ENCODE measurements at places on chromosomes 6 and 20.
A peak's percentile ranks its signal among the peaks of the same experiment; 100 is the strongest.

DNA sequence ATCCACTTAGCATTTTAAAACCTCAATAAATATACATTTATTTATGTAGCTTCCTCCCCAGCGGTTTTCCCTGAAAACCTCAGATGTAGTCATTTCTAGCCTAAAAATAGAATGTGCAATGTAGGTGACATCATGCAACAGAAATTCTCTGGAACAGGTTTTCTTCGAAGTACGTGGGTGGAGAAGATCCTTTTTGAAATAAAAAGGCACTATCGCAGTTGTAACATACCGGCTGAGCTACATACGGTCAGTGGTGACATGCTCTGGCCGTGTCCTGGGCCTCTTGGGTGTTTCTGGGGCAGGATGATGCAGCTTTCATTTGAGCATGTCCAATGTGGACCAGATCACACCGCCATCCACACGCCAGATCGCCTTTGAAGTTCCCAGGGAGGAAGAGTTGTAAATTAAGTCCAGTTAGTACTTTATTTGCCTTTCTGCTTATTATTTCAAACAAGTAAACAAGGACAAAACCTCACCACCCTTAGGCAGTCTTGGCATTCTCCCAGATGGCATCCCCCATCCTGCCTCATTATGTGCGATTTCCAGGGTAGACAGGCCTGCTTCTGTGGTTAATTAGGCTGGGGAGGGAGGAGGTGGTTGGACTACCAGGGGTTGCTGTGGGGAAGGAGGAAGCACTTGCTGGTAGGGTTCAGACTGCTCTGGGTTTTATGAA, 109.5 kb upstream of the CLDN20 start:
- peak; percentile 48 for DNase-seq

DNA sequence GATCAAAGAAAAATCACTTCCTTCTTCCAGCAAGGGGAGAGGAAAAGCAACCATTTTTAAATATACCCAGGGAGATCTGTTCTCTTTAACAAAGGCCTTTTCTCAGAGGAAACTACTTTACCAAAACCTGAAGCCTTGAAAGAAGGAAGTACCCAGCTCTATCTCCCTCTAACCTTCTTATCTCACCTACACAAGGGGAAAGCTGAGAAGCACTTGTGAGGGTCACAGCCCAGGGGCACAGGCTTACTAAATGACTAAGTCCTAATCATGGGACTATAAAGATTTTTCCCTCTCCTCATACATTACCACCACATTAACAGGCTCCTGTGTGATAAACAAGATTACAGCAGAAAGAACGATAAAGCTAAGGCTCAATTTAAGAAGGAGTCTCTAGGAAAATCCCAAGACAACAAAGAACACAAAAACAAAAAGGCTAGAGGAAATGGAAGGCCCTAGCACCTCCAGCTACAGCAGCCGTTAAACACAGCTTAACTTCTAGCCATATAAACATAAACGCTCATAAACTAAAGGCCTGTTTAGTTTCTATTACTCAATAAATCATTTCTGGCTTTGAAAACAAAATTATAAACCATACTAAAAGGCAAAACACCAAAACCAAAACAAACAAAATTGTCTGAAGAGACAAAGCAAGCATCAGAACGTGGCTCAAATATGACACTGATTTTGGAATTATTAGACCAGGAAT, 284.9 kb upstream of the ECI2 start:
- no peak for DNase-seq

DNA sequence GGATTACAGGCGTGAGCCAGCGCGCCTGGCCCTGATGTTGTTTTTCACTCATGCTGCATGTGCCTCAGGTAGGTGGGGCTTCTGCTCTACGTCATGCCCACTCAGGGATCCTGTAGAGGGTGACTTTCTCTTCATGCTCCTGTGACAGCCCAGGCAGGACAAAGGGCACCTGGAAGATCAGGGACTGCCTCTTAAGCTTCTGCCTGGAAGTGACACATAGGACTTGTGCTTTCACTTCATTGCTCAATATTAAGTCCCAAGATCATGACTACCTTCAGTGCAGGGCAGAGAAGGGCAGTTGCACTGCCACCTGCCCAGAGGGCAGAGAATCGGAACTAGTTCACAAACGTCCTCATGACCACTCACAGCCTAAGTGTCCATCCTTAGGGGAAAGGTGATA, 249.5 kb upstream of the SULF2 start:
- no peak for DNase-seq

DNA sequence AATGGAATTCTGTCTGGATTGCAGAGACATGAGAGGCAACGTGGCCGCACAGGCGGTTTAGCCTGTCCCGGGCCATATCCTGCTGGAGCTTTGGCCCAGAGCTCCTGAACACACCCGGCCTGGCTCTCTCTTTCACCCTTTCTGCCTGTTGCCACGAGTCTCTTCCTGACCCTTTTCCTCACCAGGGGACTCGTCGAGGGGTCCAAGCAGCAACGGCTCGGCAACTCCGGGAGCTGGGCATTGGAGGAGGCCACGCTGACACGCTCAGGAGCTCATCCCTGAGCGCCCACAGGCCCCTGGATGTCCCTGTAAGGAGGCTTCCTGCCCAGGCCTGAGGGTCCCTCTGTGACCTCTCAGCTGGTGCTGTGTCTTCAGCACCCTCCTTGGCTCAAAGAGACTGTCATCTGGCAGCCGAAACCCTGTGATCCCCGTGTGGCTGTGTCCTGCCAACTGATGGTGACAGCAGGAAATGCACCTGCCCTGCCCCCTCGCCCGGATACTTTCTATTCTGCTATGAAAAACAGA, 103.8 kb downstream of the RNASET2 start:
- no peak for DNase-seq

GRCh38 chr6:39343396-39343870, 20.9 kb upstream of the KCNK16 start:
- DNase-seq, result no peak

DNA sequence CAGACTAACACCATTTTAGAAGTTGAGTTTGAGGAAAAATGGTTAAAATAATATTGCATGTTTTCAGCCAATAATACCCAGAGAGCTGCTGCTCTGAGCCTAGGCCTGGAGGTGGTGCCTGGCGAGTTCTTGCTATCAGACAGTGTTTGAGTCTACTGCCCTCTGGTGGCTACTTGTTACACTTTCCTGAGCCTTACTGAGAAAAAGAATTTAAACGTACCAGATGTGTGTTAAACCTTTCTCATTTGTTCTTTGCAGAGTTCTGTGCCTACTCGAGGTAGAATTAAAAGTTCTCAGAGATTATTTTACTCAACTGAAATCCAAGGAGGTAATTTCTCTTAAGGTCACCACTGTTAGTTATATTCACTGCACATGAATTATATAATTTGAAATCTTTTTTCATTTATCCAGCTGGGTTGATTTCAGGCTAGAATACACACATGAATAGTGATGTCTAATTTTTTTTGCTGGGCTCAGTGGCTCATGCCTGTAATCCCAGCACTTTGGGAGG, 38.2 kb downstream of the SHLD1 start:
- DNase-seq, result peak; percentile 66

- DNase-seq, result no peak
Observed at GRCh38 chr20:35963878-35964277, 4.5 kb upstream of the CNBD2 start.

DNA sequence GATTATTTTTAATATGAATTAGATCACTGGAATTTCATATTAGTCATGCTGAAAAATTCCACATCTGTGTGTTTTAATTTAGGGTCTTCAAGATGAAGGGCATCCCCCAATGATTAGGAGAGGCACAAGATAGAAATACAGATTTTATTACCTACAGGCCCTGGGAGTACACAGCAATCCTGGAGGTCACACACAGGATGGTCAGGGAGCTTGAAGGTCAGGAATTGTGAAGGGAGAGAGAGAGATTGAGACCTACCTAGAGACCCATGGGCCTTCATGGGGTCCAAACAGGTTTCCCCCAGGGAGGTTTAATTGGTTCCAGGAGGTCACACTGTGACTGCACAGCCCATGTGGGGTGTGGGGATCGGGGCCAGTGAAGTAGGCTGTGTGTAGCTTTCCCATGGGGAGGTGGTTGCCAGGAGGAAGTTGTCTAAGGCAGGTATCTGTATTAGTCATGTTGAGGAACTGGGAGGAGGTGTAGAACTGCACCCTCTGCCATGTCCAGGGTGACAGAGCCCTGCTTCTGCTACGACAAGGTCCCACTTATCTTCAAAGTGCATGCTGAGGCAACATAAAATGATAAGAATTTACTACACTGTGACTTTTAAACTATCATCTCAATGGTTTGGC, 18.3 kb downstream of the SNX9 start:
- DNase-seq, result no peak

GRCh38 chr6:154112181-154112809, 73.3 kb downstream of the OPRM1 start:
- DNase-seq, result no peak

- no peak for DNase-seq
Observed at GRCh38 chr6:107132330-107132954, 17.1 kb upstream of the BEND3 start.

DNA sequence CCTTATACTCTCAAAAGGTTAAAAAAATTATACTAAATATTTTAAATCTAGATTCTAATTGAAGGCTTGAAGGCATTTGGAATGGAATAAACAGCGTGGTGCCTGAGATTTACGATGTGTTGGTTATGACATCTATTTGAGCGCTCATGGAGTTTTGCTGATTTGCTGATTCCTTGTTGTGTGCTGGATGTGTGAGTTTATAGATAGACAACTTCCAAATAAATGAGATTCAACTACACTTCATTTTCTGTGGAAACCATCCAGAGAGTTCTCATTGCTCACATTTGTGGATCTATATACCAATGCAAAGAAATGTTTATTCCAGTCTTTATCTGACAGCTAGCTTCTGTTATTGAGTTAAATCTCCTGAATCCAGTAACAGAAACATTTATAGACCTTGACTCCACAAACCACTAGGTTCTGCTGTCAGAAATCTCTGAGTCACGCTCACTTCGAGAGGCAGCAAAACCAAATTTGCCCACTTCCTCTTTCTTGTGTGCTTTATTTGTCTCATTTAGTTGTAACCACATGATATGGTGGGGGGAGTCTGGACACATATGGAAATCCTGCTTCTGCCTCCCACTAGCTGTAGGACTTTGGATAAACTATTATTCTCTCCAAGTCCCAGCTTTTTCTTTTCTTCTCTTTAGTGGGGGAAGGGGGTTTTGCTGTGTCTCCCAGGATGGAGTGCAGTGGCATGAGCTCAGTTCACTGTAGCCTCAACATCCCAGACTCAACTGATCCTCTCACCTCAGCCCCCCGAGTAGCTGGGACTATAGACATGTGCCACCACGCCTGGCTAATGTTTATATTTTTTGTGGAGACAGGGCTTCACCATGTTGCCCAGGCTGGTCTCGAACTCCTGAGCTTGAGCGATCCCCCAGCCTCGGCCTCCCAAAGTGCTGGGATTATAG, 54.5 kb downstream of the IPCEF1 start:
- DNase-seq, result no peak

- no peak for DNase-seq
Observed at GRCh38 chr6:81051952-81052351, 700.5 kb downstream of the TENT5A start.

GRCh38 chr20:40657526-40657925, 31.5 kb downstream of the MAFB start:
- DNase-seq, result no peak

DNA sequence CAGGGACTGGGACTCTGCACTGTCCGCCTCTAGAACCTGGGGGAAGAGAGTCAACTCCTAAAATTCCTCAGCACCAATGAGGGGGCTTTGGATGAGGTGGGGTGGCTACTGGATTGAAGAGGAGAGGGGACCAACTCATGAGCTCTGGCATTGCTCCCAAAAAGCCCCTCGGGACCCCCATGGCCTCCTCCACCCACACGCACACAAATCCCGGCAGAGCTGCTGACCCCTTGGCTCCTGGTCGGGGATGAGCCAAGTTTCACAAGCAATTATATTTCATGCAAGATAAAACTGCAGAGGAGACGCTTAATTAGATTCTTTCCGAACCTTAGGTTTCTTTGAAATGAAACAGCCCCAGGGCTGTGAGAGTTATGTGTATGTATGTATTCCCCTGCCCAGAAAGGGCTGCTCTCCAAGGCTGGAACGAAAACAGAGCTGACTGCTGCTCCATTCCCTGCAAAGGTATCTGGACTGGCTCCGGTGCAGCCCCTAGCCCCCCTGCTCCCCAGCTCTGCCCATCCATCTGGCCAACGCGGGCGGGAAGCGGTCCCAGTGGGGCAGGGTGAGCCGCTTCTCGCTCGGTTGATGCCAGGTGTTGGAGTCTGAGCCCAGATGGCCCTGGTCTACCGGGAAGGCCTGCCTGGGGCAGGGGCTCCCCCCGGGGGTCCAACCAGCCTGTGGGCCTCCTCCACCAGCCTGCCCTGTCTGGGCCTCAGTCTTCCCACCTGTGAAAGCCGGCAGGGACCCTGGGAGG, 46.8 kb upstream of the STX16 start:
- DNase-seq, result no peak

DNA sequence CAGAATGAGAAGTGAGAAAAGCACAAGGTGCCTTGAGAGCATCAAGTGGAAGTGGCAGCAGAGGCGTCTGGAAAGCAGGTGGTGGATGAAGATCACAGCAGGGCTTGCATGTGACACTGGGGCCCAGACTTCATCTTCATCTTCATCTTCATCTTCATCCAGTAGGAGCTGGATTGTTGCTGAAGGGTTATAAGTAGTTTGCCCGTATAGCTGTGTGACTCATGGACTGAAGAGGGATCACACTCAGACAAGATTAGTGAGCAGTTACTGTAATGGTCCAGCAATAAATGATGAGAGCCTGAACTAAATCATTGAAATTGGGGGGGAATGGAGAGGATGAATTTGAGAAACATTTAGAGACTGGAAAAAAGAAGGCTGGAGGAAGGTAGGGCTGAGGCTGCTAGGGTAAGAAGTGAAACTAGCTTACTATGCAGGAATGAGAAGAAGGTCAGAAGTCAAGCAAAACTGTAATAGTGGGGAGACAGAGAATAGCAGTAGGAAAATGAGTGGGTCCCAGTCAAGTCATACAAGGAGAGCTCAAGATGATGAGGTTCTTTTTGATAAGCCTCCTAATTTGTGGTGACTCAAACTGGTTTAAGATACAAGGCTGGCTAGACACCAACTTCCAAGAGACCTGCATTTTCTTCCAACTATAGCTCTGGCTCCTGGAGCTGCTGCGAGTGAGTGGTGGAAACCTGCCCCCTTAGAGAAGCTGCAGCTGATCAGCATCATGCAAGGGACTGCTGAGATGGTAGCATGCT, 92.3 kb upstream of the BEND6 start:
- DNase-seq, result no peak

- no peak for DNase-seq
Observed at GRCh38 chr20:33463332-33464101, 20.0 kb upstream of the SNTA1 start.

- DNase-seq, result no peak
Observed at GRCh38 chr6:54112151-54112650, 958 bp downstream of the MLIP start.
